ENCODE measurements at places on chromosomes 4 and X.

GRCh38 chrX:471281-471680 is 84.6 kb upstream of the PPP2R3B start:
- H3K36me3 ChIP-seq = no peaks in the 10 kb centered on the region
- H3K4me3 ChIP-seq = no peak overlapping the region
- DNase-seq = no peak
- no peaks in the 10 kb centered on the region for H3K27me3 ChIP-seq
- no peaks in the 10 kb centered on the region for H3K4me1 ChIP-seq

DNA sequence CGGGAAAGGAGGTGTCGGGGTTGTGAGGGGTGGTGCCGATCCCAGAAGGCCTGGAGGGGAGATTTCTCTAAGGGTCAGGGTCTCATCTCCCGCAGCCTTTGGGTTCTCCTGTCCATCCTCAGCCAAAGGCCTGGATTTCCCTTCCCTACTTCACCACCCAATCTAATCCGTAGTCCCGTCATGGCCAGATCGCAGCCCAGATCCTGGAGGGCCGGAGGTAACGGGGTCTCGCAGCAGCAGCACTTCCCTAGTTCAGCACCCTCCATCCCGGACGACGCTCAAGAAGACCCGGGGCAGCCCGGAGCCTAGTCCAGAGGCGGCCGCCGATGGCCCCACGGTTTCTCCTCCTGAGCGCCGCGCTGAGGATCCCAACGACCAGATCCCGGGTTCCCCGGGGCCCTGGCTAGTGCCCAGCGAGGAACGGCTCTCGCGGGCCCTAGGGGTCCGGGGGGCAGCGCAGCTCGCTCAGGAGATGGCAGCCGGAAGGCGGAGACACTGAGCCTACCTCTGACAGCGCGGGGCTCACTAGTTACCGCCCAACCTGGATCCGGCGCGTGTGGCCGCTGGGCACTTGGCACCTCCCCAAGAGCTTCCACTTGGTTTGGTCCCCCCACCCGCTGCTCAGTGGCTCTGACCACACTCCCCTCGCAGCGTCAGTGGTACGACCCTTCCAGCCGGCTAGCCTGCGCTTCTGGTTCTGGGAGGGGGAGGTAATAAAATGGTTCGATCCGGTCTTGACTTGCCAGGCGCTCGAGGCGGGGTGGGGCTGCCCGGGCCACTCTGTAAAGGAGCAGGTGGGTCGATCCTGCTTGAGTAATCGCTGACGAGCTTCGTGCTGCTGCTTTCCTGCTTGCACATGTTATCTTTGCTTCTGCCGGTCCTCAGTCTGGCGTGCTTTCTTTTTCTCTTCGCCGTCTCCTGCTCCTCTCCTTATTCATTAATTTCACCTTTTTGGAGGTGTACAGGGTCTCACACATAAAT is 3.6 kb downstream of the MAGIX start:
- H3K27me3 ChIP-seq = peaks cover 67% of the 10 kb centered on the region
- peak overlapping the region; percentile 31 for H3K4me3 ChIP-seq
- no peaks in the 10 kb centered on the region for H3K36me3 ChIP-seq
- H3K27ac ChIP-seq = no peak overlapping the region

GRCh38 chrX:153865685-153866084 is 20.3 kb downstream of the L1CAM start:
- H3K4me3 ChIP-seq = no peak overlapping the region
- peaks cover 6% of the 10 kb centered on the region for H3K4me1 ChIP-seq
- DNase-seq = no peak
- H3K27ac ChIP-seq = no peak overlapping the region

DNA sequence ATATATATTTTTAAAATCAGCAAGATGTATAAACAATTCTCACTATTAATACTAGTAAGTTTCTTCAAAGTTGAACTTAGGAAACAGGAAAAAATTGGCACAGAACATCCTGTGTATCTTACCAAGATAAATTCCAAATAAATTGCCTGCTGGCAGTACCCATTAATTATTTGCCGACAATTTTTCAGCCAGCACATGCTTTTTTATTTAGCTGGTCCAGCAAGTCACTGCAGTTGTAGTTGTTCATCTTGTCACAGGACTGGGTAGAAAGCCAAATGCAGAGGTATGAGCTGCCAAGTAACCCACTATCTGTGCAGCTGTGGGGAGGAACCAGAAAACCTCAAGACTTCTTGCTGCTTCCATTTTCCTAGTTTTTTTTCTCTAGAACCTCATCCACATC is 113.4 kb downstream of the PACRGL start:
- H3K27me3 ChIP-seq = no peaks in the 10 kb centered on the region
- H3K36me3 ChIP-seq = no peaks in the 10 kb centered on the region
- H3K4me1 ChIP-seq = no peaks in the 10 kb centered on the region
- no peak overlapping the region for H3K27ac ChIP-seq

- H3K4me1 ChIP-seq = no peaks in the 10 kb centered on the region
- DNase-seq = no peak
- no peaks in the 10 kb centered on the region for H3K36me3 ChIP-seq
- no peak overlapping the region for H3K27ac ChIP-seq
- H3K4me3 ChIP-seq = no peak overlapping the region
These were observed 59.2 kb upstream of the GPR34 start for GRCh38 chrX:41629539-41629938.

GRCh38 chrX:40155589-40156469 is 58.1 kb upstream of the BCOR start:
- peak; percentile 64 for DNase-seq
- peaks cover 38% of the 10 kb centered on the region for H3K4me1 ChIP-seq
- H3K4me3 ChIP-seq = peak overlapping the region; percentile 54
- H3K27ac ChIP-seq = no peak overlapping the region

- H3K4me1 ChIP-seq = no peaks in the 10 kb centered on the region
- no peak overlapping the region for H3K4me3 ChIP-seq
- DNase-seq = no peak
These were observed 404.7 kb upstream of the GNPDA2 start for GRCh38 chr4:45131020-45131419.

DNA sequence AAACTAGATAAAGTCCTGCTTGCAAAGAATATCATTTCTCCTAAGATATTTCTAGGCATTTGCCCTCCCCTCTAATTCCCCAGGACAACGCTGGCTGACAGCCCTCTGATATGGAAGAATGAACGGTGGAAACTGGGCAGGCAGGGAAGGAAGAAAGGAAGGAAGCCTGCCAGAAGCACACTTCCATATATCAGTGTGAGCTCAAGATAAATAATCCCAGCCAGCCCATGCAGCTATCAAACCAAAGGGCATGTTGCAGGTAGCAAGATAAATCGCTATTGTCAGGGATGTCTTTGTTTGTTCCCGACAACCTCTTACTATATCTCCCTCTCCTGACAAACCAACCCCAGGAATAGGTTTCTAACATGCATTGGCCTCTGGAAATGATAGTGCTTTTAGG is 412.8 kb downstream of the HNRNPD start:
- H3K27me3 ChIP-seq = no peaks in the 10 kb centered on the region
- peaks cover 13% of the 10 kb centered on the region for H3K4me1 ChIP-seq
- H3K27ac ChIP-seq = no peak overlapping the region
- no peak overlapping the region for H3K4me3 ChIP-seq
- no peak for DNase-seq
- H3K36me3 ChIP-seq = no peaks in the 10 kb centered on the region

GRCh38 chr4:3291969-3292570 is 751 bp upstream of the RGS12 start:
- peak overlapping the region; percentile 71 for H3K4me3 ChIP-seq
- H3K27me3 ChIP-seq = no peaks in the 10 kb centered on the region
- H3K36me3 ChIP-seq = no peaks in the 10 kb centered on the region
- H3K27ac ChIP-seq = peak overlapping the region; percentile 80
- DNase-seq = peak; percentile 75

DNA sequence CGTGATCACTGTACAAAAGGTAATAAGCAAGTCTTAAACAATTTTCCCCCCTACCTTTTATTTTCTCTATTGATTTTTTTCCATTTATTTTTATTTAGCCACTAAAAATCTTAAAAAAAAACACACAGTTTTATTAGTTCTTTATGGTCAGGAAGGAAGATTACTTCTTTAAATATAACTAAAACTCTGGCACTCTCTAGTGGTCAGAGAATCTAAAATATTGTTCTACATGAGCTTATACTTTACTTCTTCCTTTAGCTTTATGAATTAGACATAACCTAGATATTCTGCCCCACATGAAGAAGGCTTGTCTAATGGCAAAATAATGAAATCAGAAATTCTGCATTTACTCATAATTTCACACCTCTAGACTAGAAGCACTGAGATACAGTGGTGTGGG is 135.2 kb downstream of the PDE5A start:
- no peaks in the 10 kb centered on the region for H3K27me3 ChIP-seq
- H3K4me3 ChIP-seq = no peak overlapping the region
- no peak overlapping the region for H3K27ac ChIP-seq

- H3K4me1 ChIP-seq = no peaks in the 10 kb centered on the region
- H3K4me3 ChIP-seq = no peak overlapping the region
- H3K36me3 ChIP-seq = no peaks in the 10 kb centered on the region
These were observed 1293.6 kb upstream of the TENM3 start for GRCh38 chr4:180949424-180950213.

DNA sequence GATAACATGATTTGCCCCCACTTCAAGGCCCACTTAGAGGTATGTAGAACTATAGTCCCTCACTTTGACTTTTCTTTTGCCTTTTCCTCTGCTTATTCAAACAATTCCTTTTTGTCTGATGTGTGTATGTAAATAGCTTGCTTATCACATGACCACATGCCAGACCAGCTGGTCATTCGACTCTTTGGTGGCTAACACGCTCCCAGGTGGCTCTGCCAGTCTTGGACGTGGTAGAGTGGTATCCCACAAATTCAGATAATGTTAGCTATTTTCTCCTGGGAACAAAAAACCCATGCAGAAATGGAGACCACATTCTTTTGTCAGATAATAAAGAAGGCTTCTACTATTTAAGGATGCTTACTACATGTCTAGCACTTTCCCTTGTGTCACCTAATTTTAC is 47.9 kb downstream of the ARHGAP24 start:
- no peak overlapping the region for H3K4me3 ChIP-seq
- no peak for DNase-seq
- H3K36me3 ChIP-seq = no peaks in the 10 kb centered on the region
- H3K27ac ChIP-seq = no peak overlapping the region
- H3K4me1 ChIP-seq = no peaks in the 10 kb centered on the region

GRCh38 chr4:140867356-140867755 is 111.2 kb upstream of the TBC1D9 start:
- peak; percentile 21 for DNase-seq
- peaks cover 15% of the 10 kb centered on the region for H3K4me1 ChIP-seq
- H3K27me3 ChIP-seq = peaks cover 98% of the 10 kb centered on the region
- H3K4me3 ChIP-seq = no peak overlapping the region
- no peaks in the 10 kb centered on the region for H3K36me3 ChIP-seq
- H3K27ac ChIP-seq = no peak overlapping the region

DNA sequence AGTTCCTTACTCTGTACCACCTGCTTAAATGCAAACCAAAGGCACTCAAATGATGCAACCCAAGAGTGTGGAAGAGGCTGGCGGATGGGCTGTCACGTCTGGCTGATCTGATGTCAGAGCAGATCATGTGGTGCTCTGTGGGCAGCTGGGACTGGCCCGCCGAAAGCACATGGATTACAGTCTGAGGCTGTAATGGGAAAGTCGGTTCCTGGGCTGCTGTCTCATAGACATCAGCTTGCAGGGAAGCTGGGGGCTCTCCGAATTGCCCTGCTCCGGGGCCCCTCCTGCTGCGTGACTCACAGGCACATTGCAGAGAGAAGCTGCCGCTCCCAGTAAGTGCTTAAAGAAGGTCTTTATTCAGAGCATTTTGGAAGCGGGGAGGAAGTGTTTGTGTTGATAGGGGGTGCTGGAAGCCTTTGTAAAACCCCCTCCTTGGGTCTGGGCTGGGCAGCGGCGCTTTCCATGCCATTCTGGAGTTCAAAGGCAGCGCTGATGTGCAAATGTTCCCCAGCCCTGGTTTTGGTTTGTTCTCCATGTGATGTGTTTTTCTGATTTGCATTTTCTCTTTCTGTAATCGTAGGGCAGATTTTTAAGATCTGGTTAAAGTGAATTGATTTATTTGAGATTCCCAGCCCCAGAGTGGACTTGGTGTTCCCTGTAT is 181.1 kb downstream of the LARP7 start:
- H3K36me3 ChIP-seq = no peaks in the 10 kb centered on the region
- peak overlapping the region; percentile 38 for H3K27ac ChIP-seq
- peak overlapping the region; percentile 45 for H3K4me3 ChIP-seq

DNA sequence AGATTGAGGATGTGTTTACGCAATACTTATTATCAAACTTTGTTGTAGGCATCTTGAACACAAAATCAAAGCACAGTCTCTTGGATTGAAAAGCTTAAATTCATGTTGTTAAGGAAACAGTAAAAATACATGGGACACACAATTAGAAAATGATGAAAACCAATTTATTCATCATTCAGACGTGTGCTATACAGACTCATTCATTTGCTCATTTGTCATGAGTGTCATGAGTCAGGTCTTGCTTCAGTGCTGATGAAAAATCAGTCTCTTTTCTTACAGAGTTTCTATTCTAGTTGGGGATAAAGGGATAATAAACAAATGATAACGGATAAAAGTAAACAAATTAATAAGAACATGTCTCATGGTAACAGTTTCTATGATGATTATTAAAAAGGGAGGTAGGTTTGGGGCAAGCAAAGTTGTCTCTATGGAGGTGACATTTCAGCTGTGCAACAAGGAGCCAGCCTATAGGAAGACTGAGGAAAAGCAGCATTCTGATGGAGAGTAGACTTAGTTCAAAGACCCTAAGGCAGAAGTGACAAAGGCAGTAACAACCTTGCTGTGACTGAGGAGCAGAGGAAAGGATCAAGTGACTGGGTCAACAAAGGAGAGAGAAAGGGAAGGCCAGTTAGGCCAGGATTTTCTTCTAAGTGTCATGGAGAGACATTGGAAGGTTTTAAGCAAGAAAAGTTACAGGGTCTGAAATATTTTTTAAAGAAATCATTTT is 224.0 kb upstream of the HHIP start:
- DNase-seq = peak; percentile 39
- peaks cover 10% of the 10 kb centered on the region for H3K4me1 ChIP-seq
- no peaks in the 10 kb centered on the region for H3K36me3 ChIP-seq
- no peaks in the 10 kb centered on the region for H3K27me3 ChIP-seq
- no peak overlapping the region for H3K4me3 ChIP-seq
- H3K27ac ChIP-seq = no peak overlapping the region

- no peak overlapping the region for H3K4me3 ChIP-seq
- no peak for DNase-seq
- no peaks in the 10 kb centered on the region for H3K4me1 ChIP-seq
- H3K27me3 ChIP-seq = no peaks in the 10 kb centered on the region
These were observed 17.8 kb downstream of the AMER1 start for GRCh38 chrX:64187762-64188150.

DNA sequence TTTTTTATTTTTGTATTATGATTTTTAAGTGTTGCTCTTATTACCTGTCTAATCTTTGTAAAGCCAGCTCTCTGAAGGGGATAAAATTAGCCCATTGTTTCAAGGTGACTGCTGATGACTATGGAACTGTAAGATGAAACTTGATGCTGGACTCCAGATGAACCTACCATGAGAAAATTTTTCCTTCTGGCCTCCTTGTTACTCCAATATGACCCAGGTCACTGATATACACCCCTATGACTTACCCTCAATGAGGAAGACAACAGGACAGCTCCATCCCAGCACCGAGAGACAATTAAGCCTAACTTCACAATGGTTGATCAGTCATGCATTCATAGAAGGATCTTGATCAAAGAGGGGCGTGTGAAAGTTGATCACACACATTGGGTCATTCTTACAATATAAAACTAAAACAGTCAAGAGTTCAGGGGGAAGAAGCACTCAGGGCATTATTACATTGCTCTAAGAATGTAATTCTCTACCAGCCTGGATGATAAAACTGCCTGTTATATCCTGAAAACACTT is 230.8 kb upstream of the AGTR2 start:
- no peak overlapping the region for H3K4me3 ChIP-seq
- peaks cover 18% of the 10 kb centered on the region for H3K36me3 ChIP-seq
- peaks cover 18% of the 10 kb centered on the region for H3K4me1 ChIP-seq
- no peak overlapping the region for H3K27ac ChIP-seq

- no peak overlapping the region for H3K4me3 ChIP-seq
- H3K4me1 ChIP-seq = peaks cover 11% of the 10 kb centered on the region
- no peak for DNase-seq
- H3K27ac ChIP-seq = no peak overlapping the region
These were observed 586.6 kb downstream of the RAPGEF2 start for GRCh38 chr4:159689526-159689925.
